MG63 (cell line): ENCODE measurements at places on chromosomes 6 and 20.

DNA sequence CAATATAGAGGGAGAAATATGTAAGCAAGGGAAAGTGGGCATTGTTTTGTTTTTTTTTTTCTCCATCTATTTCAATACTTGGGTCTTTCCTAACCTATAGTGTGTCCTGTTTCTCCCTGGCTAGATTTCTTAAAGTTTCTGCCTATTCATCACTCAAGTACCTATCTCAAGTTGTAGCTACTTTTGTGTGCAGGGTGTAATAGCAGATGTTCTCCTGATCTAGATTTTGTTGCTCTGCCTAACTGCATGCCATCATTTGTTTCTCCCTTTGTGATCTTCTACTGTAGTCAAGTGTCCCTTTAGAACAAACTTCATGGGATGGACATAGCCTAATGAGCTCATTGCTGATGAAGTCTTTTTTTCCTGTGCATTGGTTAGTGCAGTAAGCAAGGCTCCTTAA lies 45.8 kb downstream of the TOP1 start:
- no peak for DNase-seq

- no peak for DNase-seq
Measured at GRCh38 chr6:82397962-82398692, 34.5 kb downstream of the TPBG start.

DNA sequence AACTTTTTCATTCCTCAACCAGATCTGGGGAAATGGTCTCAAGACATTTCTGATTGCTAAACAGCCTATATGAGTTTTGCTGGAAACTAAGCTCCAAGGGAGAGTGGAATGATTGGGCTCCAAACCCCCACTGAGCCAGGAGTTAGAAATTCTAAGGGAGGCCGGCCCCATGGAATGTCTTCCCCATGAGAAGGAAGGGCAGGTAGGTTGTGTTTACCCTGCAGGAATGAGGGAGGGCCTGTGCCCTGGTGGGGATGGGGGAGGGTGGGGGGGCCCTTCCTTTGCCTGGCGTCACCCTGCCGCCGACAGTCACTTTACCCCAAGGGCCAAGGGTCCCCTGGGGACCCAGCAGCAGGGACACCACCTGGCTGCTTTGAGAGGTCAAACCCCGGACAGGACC lies 298.9 kb downstream of the TFAP2C start:
- DNase-seq, result no peak

GRCh38 chr20:9440892-9441291 lies 73.5 kb upstream of the LAMP5 start:
- no peak for DNase-seq

DNA sequence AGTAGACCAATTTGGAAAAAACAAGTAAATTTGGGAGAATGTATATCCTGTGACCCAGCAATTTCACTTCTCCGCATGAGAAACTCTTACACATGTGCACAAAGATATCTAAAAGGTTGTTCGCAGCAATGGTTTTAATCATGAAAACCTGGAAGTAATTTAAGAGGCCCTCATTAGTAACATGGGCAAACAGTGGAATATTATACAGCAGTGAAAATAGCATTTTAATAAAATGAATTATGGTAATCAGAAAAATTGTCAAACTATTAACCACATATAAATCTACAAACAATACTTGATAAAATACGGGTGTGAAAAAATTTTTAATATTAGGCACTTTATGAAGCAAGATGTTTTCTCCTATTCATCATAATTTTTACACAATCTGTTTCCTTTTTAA lies 74.2 kb downstream of the KCNQ5 start:
- DNase-seq, result no peak

DNA sequence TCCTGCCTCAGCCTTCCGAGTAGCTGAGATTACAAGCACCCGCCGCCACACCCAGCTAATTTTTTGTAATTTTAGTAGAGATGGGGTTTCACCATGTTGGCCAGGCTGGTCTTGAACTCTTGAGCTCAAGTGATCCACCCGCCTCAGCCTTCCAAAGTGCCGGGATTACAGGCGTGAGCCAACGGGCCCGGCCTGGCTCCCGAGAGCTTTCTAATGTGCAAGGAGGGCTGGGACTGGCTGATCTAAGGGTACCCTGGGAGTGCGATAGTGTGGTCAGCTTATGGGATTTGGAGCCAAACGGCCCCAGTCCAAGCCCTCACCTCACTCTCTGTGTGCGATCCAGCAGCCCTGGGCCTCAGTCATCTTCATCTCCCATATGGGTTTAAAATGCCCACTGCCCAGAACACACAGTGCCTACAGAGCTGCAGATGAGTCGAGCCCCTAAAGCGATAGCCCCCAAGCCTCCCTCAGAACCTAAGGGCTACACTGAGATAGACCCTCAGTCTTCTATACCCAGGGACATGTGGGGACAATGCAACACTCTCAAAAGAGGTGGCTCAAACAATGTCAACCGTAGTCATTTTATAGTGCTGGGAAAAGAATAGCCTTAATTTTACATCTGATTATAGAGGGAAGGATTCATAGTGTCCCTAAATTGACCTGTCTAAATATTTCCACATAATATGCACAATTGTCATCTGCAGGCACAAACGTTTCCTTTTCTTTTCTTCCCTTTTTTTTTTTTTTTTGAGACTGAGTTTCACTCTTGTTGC lies 50.1 kb downstream of the SSR1 start:
- no peak for DNase-seq

DNA sequence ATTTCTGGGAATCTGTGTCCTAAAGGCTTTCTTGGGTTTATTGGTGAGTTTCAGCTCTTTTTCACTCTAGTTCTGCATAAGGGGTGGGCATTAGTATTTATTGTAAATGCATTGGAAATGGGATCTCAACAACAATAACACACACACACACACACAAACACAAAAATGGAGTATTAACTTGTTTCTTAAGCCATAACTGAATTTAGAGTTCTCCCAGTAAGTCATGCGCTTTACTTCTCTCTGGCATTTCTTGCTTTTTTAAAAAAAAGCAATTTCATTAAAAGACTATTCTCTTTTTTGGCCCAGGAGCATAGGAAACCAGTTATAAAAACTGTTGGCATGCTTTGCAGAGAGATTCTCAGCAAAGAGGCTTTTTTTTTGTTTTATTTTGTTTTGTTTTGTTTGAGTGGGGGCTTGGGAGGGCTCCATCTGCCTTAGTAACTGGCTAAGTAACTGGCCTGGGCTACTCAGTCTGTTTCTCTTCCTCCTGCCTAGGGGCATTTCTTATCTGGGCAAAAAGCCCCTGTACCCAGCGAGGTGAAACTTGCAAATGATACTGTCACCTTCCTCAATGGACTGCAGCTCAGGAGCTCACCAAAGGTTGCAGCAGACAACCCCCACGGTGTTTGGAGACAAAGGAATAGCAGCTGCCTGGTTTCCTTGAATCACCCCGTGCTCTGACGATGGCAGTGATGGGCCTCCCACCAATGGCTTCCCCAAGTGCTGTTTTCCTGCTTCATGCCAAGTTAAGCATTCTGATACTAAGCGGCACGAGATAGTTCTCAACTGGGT lies 128.5 kb downstream of the BCAS1 start:
- DNase-seq, result no peak

GRCh38 chr6:83536034-83536646 lies 23.8 kb downstream of the PRSS35 start:
- DNase-seq, result peak; percentile 11

GRCh38 chr6:134683783-134684422 lies 266.0 kb downstream of the ALDH8A1 start:
- no peak for DNase-seq

GRCh38 chr6:164104432-164104831 lies 689.9 kb downstream of the QKI start:
- no peak for DNase-seq
